ENCODE measurements at places on chromosomes 4 and X. TPM values are rescaled to one million over a fixed set of nuclear protein-coding genes. Genes with fewer than 3 reads are reported as not detected.

NKX3-2 gene
- total RNA-seq: not detected

CCSER1 gene
- total RNA-seq: 0.77 TPM

GABRQ gene
- total RNA-seq: 1.5 TPM

HSFX4 gene
- not detected for total RNA-seq

WDR17 gene
- total RNA-seq: 4.7 TPM

ETDA gene
- not detected for total RNA-seq

PNMA6A gene
- total RNA-seq: 3.2 TPM

CCNA2 gene
- 197 TPM for total RNA-seq

FAT4 gene
- total RNA-seq: 7.4 TPM

GRCh38 chr4:186029571-186030398 is 39.2 kb upstream of the TLR3 start:
- H3K4me3 ChIP-seq: peak overlapping the region; percentile 23
- no peaks in the 10 kb centered on the region for H3K27me3 ChIP-seq
- peak overlapping the region; percentile 91 for H3K27ac ChIP-seq
- no peaks in the 10 kb centered on the region for H3K36me3 ChIP-seq

DNA sequence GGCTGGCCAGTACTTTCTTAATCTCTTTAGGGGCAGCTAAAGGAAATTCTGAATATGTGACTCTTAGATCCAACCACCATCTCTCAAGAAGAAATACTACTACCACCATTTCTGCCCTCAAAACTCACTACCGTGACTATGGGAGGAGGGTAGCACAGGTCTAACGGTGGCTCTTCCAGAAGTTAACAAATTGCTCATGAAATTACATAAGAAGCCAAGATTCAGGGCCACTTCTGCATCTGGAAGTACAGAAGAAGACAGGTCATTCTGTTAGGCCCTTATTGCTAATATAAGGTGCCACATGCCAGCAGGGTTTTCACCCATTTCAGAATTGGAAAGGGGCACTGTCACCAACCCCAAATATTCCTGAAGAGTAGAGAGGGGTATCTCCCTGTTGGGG is 19.6 kb upstream of the NKRF start:
- no peaks in the 10 kb centered on the region for H3K4me1 ChIP-seq
- no peaks in the 10 kb centered on the region for H3K36me3 ChIP-seq
- no peak overlapping the region for H3K4me3 ChIP-seq
- DNase-seq: no peak
- no peaks in the 10 kb centered on the region for H3K27me3 ChIP-seq

GRCh38 chr4:169612871-169613859 is 782 bp upstream of the NEK1 start:
- peaks cover 10% of the 10 kb centered on the region for H3K4me1 ChIP-seq
- H3K27ac ChIP-seq: peak overlapping the region; percentile 90
- no peaks in the 10 kb centered on the region for H3K36me3 ChIP-seq
- H3K4me3 ChIP-seq: peak overlapping the region; percentile 83

DNA sequence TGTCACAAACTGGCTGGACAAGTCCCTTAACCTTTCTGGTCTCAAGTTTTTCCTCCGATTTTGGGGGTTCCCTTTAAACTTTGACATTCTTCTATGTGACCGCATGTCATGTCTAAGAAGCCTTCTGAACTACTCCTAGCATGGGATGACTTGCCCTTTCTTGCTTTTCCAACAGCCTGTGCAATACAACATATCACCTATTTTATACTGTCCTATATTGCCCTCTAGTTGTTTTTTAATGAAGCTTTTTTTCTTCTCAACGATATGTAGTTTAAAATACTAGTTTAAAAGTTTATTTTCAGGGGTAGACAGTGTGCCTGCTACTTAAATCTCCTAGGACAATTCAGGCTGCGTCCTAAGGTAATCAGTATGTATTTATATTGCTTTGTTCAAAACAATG is 1.0 kb upstream of the IGBP1 start:
- no peaks in the 10 kb centered on the region for H3K27me3 ChIP-seq
- no peak for DNase-seq
- peaks cover 4% of the 10 kb centered on the region for H3K4me1 ChIP-seq
- no peak overlapping the region for H3K27ac ChIP-seq
- no peak overlapping the region for H3K4me3 ChIP-seq

DNA sequence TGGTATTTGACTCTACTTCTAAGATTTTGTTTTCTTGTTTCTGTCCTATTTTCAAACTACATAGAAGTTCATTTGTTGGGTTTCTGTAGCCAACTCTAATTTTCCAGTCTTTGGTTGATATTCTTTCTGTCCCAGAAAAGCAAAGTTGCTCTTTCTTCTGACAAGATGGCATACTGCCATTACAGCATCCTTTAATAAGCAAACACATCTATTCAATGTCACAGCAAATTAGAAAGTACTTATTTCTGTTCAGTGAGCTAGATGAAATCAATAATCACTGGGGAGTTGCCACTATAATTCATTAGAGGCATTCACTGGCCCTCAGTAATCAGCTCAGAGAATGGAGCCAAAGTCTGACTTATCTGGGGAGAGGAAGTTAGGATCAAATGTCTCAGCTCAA is 1258.0 kb upstream of the IGFBP7 start:
- no peaks in the 10 kb centered on the region for H3K36me3 ChIP-seq
- H3K27ac ChIP-seq: no peak overlapping the region
- H3K4me3 ChIP-seq: no peak overlapping the region
- no peaks in the 10 kb centered on the region for H3K4me1 ChIP-seq
- no peak for DNase-seq

GRCh38 chrX:40578039-40578695 is 2.6 kb upstream of the ATP6AP2 start:
- H3K27me3 ChIP-seq: no peaks in the 10 kb centered on the region
- no peak overlapping the region for H3K4me3 ChIP-seq
- no peaks in the 10 kb centered on the region for H3K36me3 ChIP-seq

- H3K27ac ChIP-seq: no peak overlapping the region
- no peaks in the 10 kb centered on the region for H3K36me3 ChIP-seq
- no peak for DNase-seq
- H3K27me3 ChIP-seq: no peaks in the 10 kb centered on the region
Observed at GRCh38 chrX:100264200-100264599, 145.9 kb downstream of the PCDH19 start.

DNA sequence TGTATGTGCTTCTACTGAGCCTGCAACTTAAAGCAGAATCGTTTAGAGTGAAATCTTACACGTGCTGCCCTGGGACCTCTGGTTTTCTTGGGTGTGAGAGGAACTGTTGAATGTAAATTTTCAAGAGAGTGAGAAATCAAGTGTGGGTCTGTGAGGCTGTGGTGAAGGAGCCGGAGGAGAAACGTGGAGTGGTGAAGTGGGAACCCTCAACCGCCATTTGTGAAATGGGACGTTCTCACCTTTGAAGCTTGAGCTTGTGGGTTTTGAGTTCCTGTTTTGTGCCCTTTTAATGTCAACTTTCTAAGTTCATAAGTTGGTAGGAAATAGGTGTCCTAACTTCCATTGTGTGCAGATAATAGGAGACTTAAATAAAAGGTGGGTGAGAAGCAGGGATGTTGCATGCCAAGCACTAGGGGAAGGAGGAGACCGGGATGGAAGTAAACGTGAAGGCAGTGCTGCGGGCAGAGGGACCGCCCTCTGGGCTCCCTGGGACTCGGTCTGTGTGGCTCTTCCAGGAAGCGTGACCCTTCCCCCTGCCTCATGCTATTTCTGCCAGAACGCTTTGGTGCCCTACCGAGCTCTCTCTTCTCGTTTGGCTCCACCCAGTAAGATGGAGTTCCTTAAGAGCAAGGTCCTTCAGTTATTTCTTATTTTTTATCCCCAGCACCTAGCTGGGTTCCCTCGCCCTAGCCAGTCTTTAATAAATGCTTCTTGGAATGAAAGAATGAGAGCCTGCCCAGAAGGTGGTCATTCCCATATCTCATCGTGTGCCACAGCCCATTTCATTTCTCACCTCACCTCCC is 56.0 kb downstream of the TMEM131L start:
- H3K27ac ChIP-seq: no peak overlapping the region
- no peak for DNase-seq
- H3K4me1 ChIP-seq: peaks cover 30% of the 10 kb centered on the region
- no peaks in the 10 kb centered on the region for H3K27me3 ChIP-seq

- no peak overlapping the region for H3K4me3 ChIP-seq
- no peak for DNase-seq
- H3K36me3 ChIP-seq: no peaks in the 10 kb centered on the region
- H3K4me1 ChIP-seq: no peaks in the 10 kb centered on the region
Observed at GRCh38 chr4:177687117-177687516, 244.9 kb upstream of the AGA start.

GRCh38 chr4:184267673-184268583 is 50.3 kb upstream of the ENPP6 start:
- H3K4me1 ChIP-seq: peaks cover 8% of the 10 kb centered on the region
- H3K27me3 ChIP-seq: no peaks in the 10 kb centered on the region
- H3K4me3 ChIP-seq: no peak overlapping the region
- no peak overlapping the region for H3K27ac ChIP-seq
- no peak for DNase-seq
- no peaks in the 10 kb centered on the region for H3K36me3 ChIP-seq

GRCh38 chr4:157792716-157793115 is 380.1 kb downstream of the GASK1B start:
- no peak overlapping the region for H3K27ac ChIP-seq
- no peaks in the 10 kb centered on the region for H3K27me3 ChIP-seq
- H3K4me3 ChIP-seq: no peak overlapping the region
- no peak for DNase-seq
- H3K36me3 ChIP-seq: no peaks in the 10 kb centered on the region
- H3K4me1 ChIP-seq: no peaks in the 10 kb centered on the region
